ENCODE measurements at places on chromosomes 16 and 17.

DNA sequence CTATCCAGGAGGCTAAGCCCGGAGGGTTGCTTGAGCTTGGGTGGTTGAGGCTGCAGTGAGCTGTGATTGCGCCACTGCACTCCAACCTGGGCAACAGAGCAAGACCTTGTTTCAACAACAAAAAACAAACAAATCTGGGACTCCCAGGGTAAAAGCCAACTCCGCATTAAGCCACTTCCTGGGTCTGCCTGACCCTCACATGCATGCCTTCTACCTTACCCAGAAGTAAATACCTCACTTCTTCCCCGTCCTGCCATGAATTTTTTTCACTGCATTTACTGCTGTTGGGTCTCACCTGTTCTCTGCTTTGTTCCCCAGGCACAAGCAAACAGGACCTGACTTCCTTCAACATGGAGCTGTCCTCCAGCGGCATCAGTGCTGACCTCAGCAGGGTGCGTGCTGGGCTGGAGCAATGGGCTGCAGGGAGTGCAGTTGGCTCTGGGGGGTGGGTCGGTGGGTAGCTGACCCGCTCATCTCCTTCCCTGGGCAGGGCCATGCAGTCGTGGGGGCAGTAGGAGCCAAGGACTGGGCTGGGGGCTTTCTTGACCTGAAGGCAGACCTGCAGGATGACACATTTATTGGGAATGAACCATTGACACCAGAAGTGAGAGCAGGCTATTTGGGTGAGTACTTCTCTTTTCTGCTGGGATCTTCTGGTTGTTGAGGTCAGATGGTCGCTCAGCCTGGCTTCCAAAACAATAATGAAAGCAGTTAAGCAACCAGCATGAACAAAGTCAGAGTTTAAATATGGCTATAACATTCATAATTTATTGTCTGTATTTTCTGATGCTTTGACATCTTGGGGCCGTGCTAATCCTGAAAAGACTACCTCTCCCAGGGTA lies 16.4 kb downstream of the ITGAL start:
- H3K27me3 ChIP-seq, result no peaks in the 10 kb centered on the region
- H3K27ac ChIP-seq, result no peak overlapping the region
- no peak overlapping the region for H3K4me3 ChIP-seq
- DNase-seq, result no peak
- H3K4me1 ChIP-seq, result no peaks in the 10 kb centered on the region

DNA sequence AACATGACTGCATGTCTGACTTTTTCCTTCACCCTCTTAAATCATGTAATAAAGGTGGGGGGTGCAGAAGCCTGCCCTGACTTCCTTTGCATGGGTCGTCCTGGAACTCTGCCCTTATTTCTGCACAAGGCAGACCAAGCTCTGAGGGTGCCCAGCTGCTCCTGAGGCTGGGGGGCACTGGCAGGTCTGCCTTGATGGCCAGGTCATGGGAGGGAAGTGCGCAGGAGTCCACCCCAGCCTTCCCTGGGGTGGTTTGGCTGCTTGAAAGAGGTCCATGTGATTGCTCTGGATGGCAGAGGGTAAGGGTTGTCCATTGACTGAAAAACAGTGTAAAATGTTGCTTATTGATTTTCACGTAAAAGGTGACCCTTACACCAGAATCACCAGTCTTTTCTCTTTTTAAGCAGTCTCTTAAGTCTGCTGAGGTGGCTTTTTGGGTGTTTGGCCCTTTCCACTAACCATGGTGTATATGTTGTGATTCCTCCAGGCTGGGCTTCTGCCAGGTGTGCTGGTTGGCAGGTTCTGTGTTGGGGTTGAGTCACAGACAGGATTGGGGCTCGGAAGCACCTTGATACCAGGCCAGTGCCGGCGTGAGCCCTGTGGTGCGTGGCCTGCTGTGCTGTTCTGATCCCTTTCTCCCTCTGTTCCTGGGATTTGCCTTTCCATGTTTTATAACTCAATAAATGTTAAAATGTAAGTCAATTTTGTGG lies 19.4 kb downstream of the DHX38 start:
- no peaks in the 10 kb centered on the region for H3K27me3 ChIP-seq
- H3K4me1 ChIP-seq, result no peaks in the 10 kb centered on the region
- H3K4me3 ChIP-seq, result no peak overlapping the region
- peaks cover 24% of the 10 kb centered on the region for H3K36me3 ChIP-seq
- no peak overlapping the region for H3K27ac ChIP-seq
- DNase-seq, result no peak

GRCh38 chr17:50977487-50978159 lies 111.5 kb upstream of the TOB1 start:
- no peak overlapping the region for H3K4me3 ChIP-seq
- DNase-seq, result no peak
- no peak overlapping the region for H3K27ac ChIP-seq
- H3K27me3 ChIP-seq, result no peaks in the 10 kb centered on the region
- peaks cover 27% of the 10 kb centered on the region for H3K36me3 ChIP-seq
- no peaks in the 10 kb centered on the region for H3K4me1 ChIP-seq

- peaks cover 5% of the 10 kb centered on the region for H3K4me1 ChIP-seq
- no peaks in the 10 kb centered on the region for H3K27me3 ChIP-seq
- no peak overlapping the region for H3K4me3 ChIP-seq
- no peak for DNase-seq
These were observed 55.0 kb downstream of the DNAH17 start for GRCh38 chr17:78522031-78522809.

GRCh38 chr17:15157051-15157450 lies 108.1 kb downstream of the PMP22 start:
- peaks cover 7% of the 10 kb centered on the region for H3K4me1 ChIP-seq
- no peak overlapping the region for H3K27ac ChIP-seq
- H3K36me3 ChIP-seq, result no peaks in the 10 kb centered on the region
- no peak overlapping the region for H3K4me3 ChIP-seq
- DNase-seq, result peak; percentile 11

- no peaks in the 10 kb centered on the region for H3K27me3 ChIP-seq
- H3K36me3 ChIP-seq, result no peaks in the 10 kb centered on the region
- H3K4me1 ChIP-seq, result peaks cover 15% of the 10 kb centered on the region
- H3K4me3 ChIP-seq, result no peak overlapping the region
These were observed 7.2 kb upstream of the GPRC5C start for GRCh38 chr17:74424657-74425056.

DNA sequence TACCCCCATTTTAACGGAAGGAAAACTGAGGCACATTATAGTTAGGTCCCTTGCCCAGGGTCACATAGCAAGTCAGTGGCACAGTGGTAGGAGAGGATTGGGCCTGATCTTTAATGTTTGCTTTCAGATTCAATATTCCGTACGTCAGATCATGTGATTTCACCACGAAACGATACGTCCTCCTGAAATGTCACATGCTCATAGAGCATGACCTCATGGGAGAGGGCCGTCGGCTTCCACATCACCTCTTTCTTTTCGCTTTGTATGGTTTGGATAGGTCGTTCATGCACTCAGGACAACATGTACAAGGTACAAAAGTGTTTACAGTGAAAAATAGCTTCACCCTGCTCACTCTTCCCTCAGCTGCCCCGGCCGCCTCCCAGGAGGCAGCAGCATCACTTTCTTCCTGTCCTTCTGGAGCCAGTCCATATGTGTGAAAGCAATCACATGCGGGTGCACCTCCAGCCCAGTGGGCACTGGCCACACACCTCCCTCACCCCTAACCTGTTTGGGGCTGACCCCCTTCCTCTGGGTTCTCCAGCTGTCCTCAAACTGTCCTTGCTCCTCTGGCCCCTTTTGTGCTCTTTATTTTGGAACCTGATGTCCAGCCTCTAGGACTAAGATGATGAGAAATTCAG lies 199.9 kb downstream of the FOXL1 start:
- H3K4me1 ChIP-seq, result no peaks in the 10 kb centered on the region
- H3K4me3 ChIP-seq, result no peak overlapping the region
- no peak overlapping the region for H3K27ac ChIP-seq
- no peaks in the 10 kb centered on the region for H3K36me3 ChIP-seq

DNA sequence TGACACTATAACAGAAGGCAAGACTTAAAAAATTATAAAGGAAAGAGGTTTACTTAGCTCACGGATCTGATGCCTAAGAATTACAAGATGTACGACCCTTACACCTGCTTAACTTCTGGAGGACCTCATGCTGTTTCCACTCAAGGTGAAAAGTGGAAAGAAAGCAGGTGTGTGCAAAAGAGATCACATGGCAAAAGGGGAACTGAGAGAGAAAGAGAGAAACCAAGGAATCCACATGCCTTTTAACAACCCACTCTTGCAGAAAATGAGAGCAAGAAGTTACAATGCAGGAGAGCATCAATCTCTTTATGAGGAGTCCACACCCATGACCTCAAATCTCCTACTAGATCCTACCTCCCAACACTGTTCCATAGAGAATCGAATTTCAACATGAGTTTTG lies 2382.2 kb downstream of the TP53TG3F start:
- H3K4me3 ChIP-seq, result no peak overlapping the region
- no peak overlapping the region for H3K27ac ChIP-seq
- no peaks in the 10 kb centered on the region for H3K36me3 ChIP-seq
- DNase-seq, result no peak
- no peaks in the 10 kb centered on the region for H3K27me3 ChIP-seq
- no peaks in the 10 kb centered on the region for H3K4me1 ChIP-seq

GRCh38 chr17:42980766-42981397 lies 517 bp downstream of the RUNDC1 start:
- DNase-seq, result peak; percentile 54
- no peaks in the 10 kb centered on the region for H3K27me3 ChIP-seq
- peaks cover 8% of the 10 kb centered on the region for H3K36me3 ChIP-seq
- H3K27ac ChIP-seq, result peak overlapping the region; percentile 100

DNA sequence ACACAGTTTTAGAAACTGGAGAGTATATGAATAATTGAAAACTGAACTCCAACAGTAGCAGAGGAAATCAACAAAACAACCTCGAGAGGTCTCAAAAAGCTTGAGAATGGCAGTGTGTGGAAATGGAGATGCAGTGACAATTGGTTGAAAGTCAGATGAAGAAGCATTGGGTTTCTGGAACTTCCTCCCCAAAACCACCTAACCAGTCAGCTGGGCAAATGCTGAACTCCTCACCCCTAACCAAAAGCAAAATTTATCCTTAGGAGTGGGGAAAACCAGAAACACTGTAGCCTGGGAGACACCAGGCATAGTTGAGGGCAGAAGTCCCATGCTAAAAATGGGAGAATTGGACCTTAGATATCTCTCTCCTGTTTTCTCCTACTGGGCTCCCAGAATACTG lies 109.9 kb downstream of the TANC2 start:
- no peak for DNase-seq
- H3K4me3 ChIP-seq, result no peak overlapping the region
- no peak overlapping the region for H3K27ac ChIP-seq

DNA sequence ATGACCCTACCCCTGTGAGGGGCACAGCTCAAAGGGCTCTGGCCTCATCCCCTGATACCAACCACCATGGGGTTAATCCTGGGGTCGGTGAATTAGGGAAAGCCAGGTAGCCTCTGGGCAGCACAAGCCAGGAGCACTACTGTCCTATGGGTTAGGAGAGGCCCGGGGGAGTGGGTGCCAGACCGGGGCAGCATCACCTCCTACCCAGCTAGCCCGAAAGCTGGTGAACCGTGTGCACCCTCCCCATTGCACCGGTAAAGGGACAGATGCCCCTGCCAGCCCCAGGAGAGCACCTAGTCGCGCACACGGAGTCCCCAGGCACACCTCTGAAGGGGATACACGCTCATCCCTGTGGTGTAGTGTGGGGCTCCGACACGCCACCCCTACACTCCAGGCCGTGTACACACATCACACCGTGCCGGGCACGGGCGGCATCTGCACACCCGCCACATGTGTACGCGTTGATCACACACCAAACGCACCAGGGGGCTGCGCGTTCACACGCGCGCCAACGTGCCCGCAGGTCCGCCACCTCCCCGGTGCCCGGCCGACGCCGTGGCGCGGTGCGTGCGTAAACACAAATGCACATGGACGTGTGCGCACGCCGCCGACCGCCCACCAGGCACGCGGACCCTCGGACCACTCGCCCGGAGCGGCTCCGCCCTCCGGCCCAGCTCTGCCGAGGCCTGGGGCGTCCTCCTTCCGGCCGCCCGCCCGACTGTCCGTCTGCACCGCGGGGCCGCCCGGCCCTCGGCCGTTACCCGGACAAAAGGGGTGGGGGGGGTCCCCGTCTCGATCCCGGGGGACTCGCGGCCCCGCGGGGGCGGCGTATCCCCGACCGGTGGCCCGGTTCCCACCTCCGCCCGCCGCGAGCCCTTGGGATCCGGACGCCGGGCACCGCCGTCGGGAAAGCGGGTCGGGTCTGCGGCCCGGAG lies 785 bp downstream of the UBALD1 start:
- H3K27me3 ChIP-seq, result no peaks in the 10 kb centered on the region
- H3K4me1 ChIP-seq, result peaks cover 9% of the 10 kb centered on the region
- H3K36me3 ChIP-seq, result no peaks in the 10 kb centered on the region
- H3K4me3 ChIP-seq, result peak overlapping the region; percentile 80
- DNase-seq, result peak; percentile 58
- peak overlapping the region; percentile 97 for H3K27ac ChIP-seq

GRCh38 chr17:58680038-58680369 lies 11.8 kb downstream of the TEX14 start:
- no peak overlapping the region for H3K4me3 ChIP-seq
- no peaks in the 10 kb centered on the region for H3K4me1 ChIP-seq
- H3K36me3 ChIP-seq, result no peaks in the 10 kb centered on the region
- no peaks in the 10 kb centered on the region for H3K27me3 ChIP-seq
- H3K27ac ChIP-seq, result no peak overlapping the region
- no peak for DNase-seq

DNA sequence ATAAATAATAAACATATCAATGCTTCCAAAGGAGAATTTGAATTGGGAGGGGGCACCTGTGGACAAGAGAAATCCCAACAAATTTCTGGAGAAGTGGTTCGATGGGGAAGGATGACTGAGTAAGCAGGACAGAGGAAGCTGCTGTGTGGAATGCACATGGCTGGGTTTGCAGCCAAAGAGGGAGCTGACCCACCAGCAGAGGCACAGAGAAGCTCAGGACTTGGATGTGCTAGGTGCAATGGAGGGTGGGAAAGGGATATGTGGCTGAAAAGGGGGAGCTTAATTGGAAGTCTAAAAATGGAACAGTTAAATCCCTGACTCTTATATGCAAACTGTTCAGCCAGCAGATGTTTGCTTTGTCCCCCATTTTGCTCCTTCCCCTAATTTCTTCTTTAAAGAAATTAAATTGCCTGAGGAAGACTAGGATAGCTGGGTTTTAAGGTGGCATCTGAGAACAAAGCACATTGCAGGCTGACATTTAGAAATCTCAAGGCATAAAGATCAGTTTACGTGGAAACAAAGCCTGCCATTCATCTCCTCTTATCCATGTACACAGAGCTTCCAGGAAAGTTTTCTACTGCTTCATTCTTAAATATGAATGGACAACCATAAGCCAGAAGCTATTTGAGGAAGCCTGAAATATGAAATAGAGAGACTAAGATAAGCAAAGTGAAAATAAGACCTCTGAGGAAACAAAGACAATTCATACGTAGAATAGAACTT lies 23.0 kb upstream of the TNS4 start:
- no peaks in the 10 kb centered on the region for H3K27me3 ChIP-seq
- H3K4me3 ChIP-seq, result no peak overlapping the region
- DNase-seq, result no peak
- H3K27ac ChIP-seq, result no peak overlapping the region
- no peaks in the 10 kb centered on the region for H3K4me1 ChIP-seq
